ENCODE measurements at places on chromosomes 6 and 20.

DNA sequence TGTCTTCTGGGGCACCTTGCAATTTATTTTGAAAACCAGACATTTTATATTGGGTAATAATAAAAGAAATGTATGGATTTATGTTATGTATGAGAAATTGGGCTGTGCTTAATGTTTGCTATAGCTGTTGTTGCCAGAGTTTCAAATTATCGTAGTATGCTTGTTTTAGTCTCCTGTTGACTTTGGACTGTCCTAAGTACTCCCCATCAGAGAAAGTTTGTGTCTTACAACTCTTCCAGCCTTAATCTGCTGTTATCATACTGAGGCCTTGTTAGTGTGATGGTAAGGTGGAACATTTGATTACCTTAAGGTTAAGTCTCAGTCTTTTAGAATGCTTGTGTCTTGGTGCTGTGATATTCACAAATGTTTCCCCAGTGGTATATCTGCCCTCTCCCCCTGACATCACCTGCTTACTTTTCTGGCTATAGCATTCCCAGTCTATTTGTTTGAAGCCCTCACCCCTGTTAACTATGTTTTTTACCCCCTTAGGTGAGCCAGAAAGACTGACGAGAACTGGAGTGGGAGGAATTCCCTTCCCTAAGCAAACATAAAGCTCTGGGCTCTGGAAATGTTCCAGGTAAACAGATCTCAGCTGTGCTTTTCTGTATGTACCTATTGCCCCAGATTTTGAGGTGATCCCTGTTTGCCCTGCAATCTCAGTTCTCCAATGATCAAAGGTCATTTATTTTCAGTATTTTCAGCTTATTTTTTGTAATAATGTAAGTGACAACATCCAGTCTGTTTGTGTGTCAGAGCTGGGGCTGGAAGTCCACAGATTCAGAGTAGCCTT, 581.1 kb upstream of the CITED2 start:
- DNase-seq, result no peak

- peak; percentile 27 for DNase-seq
Measured at GRCh38 chr20:44056010-44056698, 130.8 kb downstream of the JPH2 start.

GRCh38 chr6:113684382-113684901, 172.7 kb upstream of the MARCKS start:
- no peak for DNase-seq

DNA sequence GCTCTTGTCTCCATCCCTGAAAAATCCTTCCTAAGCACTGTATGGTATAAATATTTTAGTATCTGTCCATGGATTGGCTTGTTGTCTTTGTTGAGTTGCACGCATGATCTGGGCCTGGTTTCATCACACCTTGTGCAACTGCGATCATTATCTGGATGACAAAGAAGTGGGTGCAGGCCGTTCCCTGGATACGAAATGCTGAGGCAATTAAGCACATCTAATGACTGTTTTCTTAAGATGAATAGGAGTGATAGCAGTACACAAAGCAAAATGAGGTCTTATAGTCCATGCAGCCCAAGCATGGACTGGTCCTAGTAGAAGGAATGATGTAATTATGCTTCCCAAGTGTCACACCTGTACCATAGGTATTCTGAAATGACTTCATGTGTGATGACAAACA, 47.8 kb downstream of the SLC35D3 start:
- no peak for DNase-seq

DNA sequence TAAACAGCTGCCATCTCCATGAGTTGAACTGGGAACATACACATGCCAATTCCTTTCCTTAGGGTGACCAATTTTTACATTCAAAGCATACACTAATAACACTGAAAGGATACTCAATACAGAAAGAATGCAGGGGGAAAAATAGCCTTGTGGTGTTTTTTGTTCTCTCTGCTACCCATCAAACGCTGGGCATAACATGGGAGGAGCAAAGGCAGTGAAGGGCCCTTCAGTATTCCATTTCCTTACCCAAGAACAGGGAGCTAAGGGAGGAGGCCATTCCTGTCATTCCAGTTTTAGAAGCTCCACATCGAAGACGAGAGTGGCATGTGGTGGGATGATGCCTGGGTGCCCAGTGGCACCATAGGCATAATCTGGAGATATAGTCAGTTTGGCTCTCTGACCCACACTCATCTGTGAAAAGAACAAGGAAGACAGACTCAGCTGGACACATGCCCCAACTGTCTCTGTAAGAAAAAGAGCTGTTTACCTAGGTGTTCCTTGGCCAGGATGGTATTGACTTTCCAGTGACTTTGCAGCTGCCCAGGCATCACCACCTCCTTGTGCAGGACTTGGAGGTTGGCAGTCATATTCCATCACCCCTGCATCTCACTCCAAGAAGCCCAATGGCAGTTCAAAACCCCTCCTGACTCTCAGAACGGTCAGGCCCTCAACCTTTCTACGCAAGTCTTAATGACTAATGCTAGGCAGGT, 20.9 kb downstream of the FKBP1A start:
- no peak for DNase-seq

Measured in stimulated activated CD8-positive, alpha-beta memory T cell treated with anti-CD3 and anti-CD28 coated beads, Interleukin-4, amount 100 ng/mL, for 1 hour (primary cell).